ENCODE measurements at places on chromosomes 3 and 15.

GRCh38 chr15:82551646-82552247, 11.5 kb upstream of the RPS17 start:
- DNase-seq = no peak

DNA sequence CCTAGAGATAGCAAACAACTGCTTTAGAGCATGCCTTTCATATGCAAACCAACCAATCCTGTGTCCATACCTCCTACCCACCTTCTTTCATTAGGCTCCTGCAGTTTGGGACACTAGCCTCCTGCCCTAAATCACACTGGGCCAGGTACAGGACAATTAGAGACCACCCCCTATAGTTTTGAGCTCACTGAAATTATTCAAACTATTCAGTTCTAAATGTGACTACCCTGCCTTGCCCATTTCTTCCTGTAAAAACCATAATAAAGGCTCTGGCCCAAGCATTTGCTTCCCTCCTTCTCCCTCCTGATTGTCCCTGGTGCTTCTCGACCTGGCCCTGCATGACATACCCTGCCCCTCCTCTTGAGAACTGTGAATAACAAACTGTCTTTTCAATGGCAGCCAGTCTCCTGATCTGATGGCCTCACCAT, 31.4 kb upstream of the LRIG1 start:
- DNase-seq = no peak

GRCh38 chr15:100310041-100310405, 31.8 kb downstream of the ADAMTS17 start:
- DNase-seq = no peak

DNA sequence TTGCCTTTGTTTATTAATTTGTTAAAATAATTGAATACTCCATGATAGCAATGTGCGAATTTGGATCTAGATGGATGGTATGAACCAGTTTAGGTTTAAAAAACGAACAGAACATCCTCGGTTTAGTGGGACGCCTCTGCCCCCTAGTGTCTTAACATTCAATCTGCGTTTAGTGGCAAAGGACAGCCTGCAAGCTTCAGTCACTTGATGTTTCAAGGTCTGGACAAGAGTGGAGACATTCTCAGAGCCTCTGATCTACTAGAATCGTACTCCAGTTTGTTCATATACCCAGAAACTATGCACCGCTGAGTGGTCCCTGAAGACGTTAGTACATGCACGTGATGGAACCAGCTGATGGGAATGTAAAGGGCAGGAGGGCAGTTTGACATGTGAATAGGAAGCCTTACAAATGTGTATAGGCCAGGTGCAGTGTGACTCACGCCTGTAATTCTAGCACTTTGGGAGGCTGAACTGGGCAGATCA, 17.8 kb upstream of the ATP13A4 start:
- DNase-seq = no peak

GRCh38 chr15:37820380-37821128, 113.9 kb upstream of the TMCO5A start:
- no peak for DNase-seq

DNA sequence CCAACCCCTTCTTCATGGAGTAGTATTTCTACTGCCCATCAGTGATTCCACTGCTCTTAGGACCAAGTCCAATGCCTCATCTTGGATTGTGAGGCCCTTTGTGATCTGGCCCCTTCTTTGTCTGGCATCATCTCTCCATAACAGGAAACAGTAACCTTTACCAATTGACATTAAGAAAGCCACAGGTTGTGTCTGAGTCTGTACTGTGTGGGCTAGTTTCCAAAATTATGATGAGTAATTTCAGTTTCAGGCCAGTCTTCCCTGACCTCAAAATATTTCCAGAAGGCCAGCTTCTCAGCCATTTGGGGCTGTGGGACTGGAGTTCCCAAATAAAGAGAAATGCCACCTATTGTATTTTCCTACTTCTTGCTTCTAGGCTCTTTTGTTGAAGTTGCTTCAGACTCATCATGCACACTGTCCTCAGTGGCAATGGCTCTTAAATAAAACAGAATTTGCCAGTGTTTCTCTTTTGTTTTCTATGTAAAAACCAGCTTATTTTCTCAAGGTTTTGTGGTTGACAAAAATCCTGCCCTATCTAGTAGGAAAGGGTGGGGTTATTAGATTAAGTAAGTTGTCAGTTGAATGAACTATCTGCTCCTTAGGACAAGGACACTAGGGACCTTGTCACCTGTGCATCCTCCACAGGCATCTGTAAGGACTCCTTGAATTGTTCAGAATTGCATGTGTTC, 47.0 kb upstream of the ACKR4 start:
- DNase-seq = no peak

DNA sequence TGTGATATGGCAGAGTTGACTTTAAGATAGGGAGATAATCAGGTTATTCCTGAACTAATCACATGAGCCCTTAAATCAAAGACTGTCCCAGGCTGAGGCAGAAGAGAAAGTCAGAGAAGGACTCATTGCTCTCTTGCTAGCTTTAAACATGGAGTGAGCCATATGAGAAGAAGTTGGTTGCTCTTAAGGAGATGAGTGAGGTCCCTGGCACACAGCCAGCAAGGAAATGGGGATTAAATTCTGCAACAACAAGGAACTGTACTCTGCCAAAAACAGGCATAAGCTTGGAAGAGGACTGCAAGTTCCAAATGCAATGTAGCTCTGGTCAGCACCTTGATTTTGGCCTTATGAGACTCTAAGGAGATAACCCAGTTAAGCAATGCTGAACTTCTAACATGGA, 457.0 kb downstream of the PLOD2 start:
- DNase-seq = no peak

DNA sequence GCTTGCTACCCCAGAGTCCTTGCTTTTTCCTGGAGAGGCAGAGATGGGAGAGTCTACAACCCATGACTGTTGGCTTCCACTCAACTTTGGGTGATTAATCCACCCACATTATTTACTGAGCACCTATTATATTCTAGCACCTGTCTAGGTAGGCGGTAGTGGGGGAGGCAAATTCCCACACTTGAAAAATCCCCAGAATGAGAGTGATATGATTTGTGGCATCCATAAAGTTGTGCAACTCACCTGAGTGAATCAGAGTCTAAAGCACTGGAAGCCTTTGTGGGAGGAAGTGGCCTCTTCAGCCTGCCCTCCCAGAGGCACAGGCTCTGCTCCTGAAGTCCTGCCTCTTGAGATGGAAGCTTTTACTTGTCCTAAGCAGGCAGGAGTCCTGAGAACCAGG, 40.4 kb upstream of the CTNNB1 start:
- DNase-seq = no peak

GRCh38 chr3:15331072-15331605, 1.2 kb downstream of the SH3BP5 start:
- DNase-seq = no peak

GRCh38 chr3:170738766-170739165, 131.2 kb downstream of the RPL22L1 start:
- DNase-seq = no peak

DNA sequence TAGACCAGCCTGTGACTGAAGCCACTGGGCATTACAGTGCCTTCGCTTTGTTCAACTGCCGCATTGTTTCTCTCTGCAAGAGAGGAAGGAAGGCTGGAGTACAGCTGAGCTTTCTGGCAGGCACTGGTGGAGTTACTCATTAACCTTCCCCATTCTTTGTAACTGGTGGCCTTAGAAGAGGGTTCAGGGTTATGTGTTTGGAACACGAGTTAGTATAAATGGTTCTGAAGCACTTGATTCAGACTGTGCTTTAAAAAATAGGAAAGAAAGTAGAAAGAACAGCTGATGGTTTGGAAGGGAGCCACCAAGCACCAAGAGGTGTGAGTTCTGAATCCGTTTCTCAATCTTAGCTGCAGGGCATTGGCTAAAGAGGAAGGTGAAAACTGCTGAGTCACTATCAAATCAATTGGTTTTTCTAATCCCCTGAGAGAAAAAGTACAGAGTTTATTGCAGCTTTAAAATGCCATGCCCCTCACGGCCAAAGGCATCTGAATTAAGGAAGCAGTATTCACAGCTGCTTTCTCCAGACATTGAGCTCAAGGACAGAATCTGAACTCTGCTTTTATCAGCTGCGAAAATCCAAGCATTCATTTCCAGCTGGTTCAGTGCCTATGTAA, 3.6 kb downstream of the HGD start:
- DNase-seq = no peak

DNA sequence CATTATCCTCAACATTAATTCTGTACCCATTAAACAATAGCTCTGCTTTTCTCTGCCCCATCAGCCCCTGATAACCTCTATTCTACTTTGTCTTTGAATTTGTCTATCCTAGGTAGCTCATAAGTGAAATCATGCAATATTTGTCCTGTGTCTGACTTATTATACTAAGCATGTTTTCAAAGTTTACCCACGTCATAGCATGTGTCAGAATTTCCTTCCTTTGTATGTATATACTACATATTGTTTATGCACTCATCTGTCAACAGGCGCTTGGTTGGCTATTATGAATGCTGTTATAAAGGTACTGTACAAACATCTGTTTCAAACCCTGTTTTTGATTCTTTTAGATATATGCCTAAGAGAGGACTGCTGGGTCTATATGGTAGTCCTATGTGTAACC, 18.2 kb downstream of the CSNK1G1 start:
- no peak for DNase-seq

DNA sequence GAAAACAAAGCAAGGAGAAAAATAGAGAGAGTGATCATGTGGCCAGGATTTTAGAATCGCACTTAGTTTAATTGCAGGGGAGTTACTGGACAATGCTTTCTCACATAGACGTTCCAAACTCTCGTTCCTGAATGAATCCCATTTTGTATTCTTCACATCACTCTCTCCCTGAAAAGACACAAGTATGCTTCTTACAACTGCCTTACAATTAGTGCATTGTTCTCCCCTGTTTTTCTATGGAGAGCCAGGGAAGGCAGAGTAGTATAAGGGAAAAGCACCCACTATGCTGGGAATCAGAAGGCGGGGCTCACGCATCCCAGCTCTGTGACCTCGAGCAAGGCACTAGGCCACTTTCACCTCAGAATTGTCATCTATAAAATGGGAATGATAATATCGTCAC, 14.4 kb downstream of the TMOD2 start:
- no peak for DNase-seq

DNA sequence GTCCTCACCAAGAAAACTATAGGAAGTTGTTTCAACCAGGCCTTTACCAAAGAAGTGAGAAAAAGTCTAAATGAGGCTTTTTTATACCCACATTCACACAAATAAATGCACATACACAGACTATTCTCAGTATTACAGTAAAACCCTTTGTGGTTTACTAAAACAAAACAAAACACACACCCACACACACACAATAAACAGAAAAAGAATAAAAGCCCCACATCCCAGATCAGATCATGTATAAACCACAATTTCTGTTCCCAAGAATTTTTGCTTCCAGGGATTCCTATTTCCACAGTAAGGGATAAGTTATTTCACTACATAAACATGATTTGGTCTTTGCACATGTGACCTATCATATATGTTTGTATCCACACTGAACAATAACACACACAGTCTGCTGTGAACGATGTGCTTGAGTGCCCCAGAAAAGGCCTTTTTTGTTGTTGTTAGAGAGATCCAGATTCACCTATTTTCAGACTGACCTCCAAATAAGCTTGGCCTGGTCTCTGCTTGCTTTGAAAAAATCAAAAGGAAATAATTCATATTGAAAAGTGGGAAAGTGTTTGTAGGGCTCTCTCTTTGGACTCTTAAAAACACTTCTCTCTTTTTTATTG, 283.4 kb upstream of the ATP11B start:
- no peak for DNase-seq

GRCh38 chr15:65095747-65096104, 19.2 kb downstream of the KBTBD13 start:
- no peak for DNase-seq

DNA sequence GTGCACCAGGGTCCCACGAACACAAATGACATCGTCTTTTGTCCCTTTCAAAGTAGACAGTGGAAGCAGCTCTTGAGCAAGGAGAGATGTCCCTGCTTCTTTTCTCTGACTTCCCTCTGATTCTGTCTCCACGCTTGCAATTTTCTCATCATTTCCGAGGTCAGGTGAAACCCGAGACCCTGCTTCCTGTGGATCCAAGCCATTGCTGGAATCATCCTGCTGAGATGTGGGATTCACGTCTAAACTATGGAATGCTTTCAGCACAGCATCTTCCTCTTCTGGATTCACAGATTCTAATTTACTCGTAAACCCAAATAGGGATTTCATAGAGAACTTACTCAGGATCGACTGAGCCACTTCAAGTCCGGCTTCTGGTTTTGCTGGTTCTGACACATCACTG, 127.1 kb downstream of the FMN1 start:
- no peak for DNase-seq

GRCh38 chr15:66124651-66125050, 128.9 kb downstream of the MEGF11 start:
- no peak for DNase-seq

- DNase-seq = peak; percentile 25
These were observed 1.1 kb downstream of the EDEM1 start for GRCh38 chr3:5188419-5189221.

- no peak for DNase-seq
These were observed 499.4 kb downstream of the ROBO1 start for GRCh38 chr3:79268422-79268821.

GRCh38 chr15:89975482-89976245, 25.5 kb upstream of the ZNF710 start:
- DNase-seq = no peak

DNA sequence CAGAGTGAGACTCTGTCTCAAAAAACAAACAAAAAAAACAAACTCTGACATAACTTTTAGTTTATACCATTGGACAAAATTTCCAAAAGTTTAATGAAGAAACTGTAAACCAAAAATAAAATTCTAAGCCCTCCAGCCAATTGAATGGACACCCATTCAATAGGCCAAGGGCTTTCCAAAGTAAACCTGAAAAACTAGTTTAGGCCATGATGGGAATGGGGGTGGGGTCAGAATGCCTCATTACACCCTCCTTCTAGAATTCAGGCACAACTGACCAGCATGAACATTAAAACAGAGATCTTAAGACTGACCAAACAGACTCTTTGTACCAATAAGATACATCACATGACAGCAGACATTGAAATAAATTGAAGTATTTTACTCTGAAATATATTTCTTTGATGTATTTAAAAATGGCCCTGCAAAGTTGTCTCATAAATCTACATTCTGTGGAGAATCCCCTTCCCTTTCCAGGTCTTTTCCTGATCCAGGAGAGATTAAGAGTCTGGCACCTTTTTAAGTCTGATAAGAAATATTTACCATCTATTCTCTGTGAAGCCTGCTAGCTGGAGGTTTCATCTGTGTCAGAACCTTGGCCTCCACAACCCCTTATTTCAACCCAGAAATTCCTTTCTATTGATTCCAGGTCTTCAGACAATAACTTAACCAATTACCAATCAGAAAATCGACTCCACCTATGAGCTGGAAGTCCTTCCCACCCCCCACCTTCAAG, 15.7 kb downstream of the THOC7 start:
- no peak for DNase-seq

- no peak for DNase-seq
These were observed 213.2 kb upstream of the RGMA start for GRCh38 chr15:93302080-93302765.
